ENCODE measurements at places on chromosomes 5 and 9. TPM values are rescaled to one million over a fixed set of nuclear protein-coding genes. Genes with fewer than 3 reads are reported as not detected.

Gene C5orf58
- not detected for total RNA-seq

DNA sequence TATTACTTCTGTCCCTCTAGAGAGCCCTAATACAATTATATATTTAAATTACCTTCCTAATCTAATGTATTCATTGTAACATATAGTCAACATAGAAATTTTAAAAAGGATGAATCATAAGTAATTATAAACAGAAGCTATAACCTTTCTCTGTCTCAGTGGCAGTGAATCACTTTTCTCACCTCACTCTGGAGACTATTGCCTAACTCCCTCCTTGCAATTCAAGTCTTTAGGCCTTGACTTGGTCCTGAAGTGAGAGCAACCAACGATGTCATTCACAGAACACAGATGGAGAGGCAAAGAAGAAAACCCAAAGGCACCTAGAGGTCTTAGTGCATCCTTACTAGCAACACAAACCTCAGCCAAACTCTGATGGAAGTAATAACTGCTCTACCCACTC is 133.3 kb upstream of the DPYSL3 start:
- DNase-seq: no peak

- peak; percentile 67 for DNase-seq
Measured at GRCh38 chr9:94639061-94639998, at the start of gene FBP1. Gene FBP1, minus strand, starts transcription at chr9:94639518. Its CDS starts 208 bp downstream, at chr9:94639310.

GRCh38 chr5:2307631-2308030 is 424.9 kb upstream of the IRX4 start:
- DNase-seq: no peak

GRCh38 chr5:27516437-27516836 is 478.1 kb upstream of the CDH9 start:
- DNase-seq: no peak

- no peak for DNase-seq
Measured at GRCh38 chr9:136603901-136604814, 58.3 kb upstream of the NOTCH1 start.

DNA sequence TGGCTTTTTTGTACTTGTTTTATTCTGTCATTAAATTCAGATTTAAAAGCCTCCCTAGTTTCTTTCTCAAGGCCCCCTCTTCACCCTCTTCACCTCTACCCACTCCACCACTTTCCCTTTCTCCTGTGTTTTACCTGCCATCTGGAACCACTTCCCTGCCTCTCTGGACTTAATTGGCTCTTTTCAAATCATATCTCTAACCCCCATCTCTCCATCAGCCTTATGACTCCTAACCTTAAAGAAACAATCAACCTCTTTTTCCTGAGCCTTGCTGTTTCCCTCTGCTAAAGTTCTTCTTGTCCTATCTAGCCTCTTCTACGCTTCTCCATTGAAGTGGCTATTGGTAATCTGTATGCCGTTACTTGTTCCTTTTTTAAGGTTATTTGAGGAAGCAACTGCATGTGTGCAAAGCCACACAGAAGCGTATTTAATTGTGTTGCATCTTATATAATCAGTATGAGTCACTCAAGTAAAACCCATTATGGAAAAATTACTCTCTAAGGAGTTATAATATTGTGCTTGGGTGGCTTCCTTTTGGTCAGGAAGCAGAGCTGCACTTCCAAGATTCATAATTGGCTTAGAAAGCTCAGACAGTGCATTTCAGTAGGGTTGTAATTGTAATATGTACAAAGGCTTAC is 653.6 kb upstream of the ITGA1 start:
- DNase-seq: no peak

All from thyroid gland (tissue), 4 donors.